Activated CD8-positive, alpha-beta T cell treated with anti-CD3 and anti-CD28 coated beads, Interleukin-2, amount 10 ng/mL, durations not matched to agents 7 days and 5 days (primary cell): ENCODE measurements at places on chromosomes 3 and 15. TPM values are rescaled to one million over a fixed set of nuclear protein-coding genes. Genes with fewer than 3 reads are reported as not detected.

CD276 gene
- total RNA-seq, result not detected

FBXO40 gene
- total RNA-seq, result not detected

UCN2 gene
- not detected for total RNA-seq

CNTN6 gene
- total RNA-seq, result not detected

GOLGA6L7 gene
- total RNA-seq, result not detected
